NCI-H345 (cell line): ENCODE measurements at places on chromosomes 6 and 20.
A peak's percentile ranks its signal among the peaks of the same experiment; 100 is the strongest.

DNA sequence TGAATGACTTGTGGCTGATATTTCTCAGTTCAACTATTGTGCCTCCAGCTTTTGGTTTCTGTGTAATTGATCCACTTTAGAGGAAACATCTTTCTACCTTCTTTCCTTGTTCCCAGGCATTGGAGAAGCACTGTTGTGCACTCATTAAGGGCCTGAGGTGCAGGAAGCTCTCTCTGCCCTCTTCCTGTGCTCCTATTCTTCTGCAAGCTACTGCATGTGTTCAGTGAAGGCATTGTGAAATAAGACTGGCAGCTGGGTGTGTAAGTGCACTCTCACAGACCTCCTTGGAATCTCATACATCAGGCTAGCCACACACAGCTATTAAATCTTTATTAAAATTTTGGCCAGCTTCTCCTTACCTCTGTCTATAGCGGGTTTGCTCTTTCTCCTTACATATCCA, 177.8 kb downstream of the OGFRL1 start:
- DNase-seq, result no peak

DNA sequence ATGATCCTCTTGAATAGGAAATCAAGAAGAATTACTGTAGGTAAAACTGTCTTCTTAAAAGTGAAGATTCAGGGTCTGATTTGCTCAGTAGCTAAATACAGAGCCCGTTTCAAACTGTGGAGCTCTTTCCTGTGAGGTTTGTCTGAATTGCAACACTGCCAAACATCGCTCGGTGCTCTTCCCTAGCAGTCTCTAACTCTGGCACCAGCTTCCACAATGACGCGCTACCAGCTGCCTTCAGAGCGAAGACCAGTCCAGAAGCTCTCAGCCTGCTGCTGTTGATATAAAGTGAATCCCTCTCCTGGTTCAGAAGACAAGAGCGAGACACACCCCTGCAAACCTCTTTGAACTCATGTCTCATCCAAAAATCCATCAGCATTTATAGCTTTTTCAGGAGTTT, 447.0 kb downstream of the LMBRD1 start:
- DNase-seq, result no peak

GRCh38 chr6:158416883-158417759, 104.9 kb downstream of the TULP4 start:
- no peak for DNase-seq

GRCh38 chr20:50363479-50363878, 146.7 kb upstream of the PTPN1 start:
- DNase-seq, result no peak

DNA sequence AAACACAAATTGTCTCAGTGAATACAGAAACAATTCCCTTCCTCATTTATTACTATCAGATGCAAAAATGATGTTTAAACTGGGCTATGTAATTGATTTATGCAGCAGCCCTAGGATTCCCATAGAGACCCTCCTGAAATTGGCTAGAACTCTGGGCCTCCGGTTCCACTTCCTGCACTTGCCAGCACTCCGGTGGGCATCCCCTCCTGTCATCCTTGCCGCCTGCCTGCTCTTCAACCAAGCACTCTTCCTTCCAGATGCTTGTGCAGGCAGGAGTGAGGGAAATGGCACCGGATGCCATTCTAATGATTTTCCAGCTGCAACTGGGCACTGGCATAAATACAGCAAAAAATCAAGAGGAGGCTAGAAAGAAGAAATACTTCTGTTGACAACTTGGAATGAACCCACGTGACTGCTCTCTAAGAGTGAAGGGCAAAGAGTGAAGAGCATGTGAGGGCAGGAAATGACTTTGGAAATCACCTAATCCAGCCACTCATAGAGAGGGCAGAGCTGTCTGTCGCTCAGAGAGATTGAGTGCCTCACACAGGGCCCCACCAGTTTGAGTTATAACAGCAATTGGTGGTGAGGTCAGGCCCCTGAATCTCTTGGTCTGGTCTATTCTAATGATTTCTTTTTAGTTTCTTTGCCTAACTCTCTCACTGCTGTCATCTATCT, 3.7 kb upstream of the NEDD9 start:
- no peak for DNase-seq

- DNase-seq, result no peak
Observed at GRCh38 chr20:31717478-31718201, 5.0 kb downstream of the BCL2L1 start.

GRCh38 chr20:63538204-63539091, 1.3 kb upstream of the PTK6 start:
- DNase-seq, result peak; percentile 89

DNA sequence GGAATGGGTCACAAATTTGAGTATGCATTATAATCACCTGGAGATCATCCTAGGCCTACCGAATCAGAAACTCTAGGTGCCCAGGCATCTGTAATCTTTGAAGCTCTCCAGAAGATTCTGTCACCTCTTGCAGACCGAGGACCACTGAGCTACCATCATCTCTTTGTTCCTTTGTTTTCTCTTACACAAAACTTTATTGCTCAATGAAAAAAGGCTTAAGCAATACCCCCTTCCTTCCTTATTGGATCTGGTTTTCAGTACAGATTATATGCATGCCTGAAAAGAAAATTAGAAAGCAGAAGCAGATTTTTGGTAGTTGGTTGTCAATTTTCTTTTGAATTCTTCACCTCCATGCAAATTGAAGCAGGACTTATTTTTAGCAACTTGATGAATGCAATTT, 31.3 kb downstream of the STX11 start:
- no peak for DNase-seq

DNA sequence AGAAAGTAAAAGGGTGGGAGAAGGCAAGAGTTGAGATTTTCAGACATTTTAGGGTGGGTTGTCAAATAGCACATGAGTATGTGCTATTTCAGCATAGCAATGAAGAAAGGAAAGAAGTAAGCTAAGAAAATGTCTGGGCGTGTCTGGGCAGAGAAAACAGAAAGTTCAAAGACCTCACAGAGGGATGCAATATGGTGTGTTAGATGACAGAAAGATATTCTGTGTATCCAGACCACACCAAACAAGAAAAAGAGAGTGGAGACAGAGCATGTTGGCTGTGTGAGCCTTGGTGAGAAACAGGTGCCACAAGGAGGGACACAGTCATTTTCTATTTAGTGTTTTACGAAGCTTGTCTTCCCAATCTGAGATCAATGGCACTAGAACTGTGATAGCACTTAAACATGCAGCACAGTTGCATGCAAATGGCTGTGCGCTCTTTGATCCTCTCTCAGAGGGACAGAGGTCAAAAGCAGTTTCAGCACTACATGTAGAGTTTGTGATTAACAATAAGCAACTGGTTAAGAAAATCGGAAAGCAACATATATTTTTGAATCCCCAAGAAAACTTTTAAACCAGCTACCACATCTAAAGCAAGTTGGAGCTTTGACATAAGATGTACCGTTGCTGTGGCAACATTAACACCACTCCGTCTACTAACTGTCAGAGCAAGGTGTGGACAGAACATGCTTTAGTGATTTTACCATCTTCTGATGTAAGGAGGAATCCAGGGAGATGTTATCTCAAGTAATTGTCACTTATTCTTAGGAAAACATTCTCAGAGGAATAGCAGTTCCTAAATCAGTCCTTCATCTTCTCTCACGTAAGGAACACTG, 515.5 kb upstream of the NOX3 start:
- DNase-seq, result no peak

DNA sequence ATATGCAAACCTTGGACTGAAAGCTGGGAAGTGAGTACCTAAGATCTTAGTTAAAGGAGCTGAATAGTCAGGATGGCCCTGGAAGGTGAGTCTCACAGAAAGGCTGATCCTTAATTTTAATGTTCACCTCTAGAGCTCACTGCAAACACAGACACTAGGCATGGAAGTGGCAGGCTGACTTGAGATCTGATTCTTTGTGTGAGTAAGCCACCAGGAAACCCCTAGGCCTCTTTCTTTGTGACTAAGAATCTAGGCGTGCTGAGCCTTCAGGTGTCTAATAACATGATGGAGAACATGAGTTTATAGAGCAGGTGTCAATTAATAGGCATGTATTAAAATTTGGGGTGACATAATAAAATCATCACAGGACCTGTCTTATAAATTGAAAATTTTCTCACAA, 642.2 kb downstream of the EYS start:
- DNase-seq, result no peak

DNA sequence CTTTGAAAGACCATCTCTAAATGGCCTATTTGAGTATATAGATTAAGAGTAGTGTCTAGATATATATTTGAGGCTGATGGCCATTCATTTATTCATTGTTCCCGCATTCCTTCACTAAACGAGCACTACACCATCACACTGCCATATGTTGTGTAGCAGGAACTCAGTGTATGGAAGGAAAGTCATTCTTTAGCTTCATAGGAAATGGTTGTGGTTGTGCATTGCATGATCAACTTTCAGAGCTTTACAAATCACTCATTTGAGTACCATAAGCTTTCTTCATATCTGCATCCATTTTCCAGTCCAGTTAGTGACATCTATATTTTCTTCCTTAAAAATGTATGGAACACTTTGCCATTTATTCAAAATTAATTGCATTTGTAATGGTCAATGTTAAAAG, 97.9 kb downstream of the ARID1B start:
- no peak for DNase-seq

DNA sequence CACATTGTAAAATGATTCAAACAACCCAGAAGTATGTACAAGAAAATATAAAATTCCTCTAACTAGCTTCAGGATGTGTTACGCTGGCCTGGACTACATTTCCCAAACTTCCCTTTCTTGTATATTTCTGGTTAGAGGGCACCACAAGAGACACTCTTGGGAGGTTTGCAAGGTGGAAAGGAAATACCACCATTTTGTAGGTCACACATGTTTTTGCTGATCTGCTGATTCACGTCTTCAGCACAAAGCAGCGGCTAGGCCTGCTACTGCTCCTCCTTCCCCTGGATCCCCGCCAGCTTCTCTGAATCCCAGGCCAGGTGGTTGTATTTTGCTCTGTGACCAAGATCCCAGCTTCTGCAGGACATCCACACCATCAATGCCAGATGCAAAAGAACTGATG, 104.2 kb downstream of the AGPAT4 start:
- peak; percentile 85 for DNase-seq

DNA sequence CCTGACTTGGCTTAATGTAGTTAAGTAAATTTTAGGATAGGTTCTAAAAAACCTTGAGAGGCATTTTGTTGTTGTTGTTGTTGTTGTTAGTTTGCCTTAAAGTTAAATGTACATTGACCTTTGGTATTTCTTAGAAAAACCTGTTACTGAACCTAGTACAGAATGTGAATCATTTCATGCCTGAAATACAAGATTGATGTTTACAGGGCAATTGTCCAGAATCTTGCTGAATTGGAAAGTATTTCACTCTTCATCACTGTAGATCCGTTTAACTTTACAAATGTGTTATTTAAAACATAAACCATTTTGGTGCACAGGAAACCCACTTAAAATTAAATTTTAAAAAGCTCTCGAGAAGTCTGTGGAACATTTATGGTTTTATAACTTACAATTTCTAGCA, 75.0 kb downstream of the CEP57L1 start:
- no peak for DNase-seq

GRCh38 chr6:53441761-53442160, 93.0 kb upstream of the ELOVL5 start:
- DNase-seq, result no peak

GRCh38 chr20:34562641-34563040, 4.1 kb downstream of the MAP1LC3A start:
- DNase-seq, result no peak

GRCh38 chr6:75144386-75144785, 61.5 kb downstream of the COL12A1 start:
- DNase-seq, result no peak

GRCh38 chr6:85677234-85677956, 34.7 kb upstream of the SYNCRIP start:
- no peak for DNase-seq

DNA sequence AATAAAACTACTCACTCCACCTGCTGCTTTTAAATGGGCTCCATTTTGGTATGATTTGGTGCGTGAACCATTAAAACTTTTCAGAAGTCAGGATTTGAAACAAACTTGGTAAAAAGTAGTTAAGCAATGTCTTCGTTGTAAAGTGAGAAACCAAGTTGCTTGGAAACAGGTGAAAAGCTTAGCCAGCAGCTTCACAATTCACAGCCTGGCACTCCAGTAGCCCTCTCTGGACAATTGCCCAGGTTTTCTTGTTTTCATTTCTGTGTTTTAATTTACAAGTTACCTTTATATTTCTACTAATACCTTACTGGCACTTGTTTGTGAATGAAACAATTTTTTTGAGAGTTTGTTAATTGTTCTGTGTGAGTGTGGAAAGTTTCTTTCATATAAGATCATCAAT, 12.8 kb downstream of the NT5E start:
- DNase-seq, result no peak

DNA sequence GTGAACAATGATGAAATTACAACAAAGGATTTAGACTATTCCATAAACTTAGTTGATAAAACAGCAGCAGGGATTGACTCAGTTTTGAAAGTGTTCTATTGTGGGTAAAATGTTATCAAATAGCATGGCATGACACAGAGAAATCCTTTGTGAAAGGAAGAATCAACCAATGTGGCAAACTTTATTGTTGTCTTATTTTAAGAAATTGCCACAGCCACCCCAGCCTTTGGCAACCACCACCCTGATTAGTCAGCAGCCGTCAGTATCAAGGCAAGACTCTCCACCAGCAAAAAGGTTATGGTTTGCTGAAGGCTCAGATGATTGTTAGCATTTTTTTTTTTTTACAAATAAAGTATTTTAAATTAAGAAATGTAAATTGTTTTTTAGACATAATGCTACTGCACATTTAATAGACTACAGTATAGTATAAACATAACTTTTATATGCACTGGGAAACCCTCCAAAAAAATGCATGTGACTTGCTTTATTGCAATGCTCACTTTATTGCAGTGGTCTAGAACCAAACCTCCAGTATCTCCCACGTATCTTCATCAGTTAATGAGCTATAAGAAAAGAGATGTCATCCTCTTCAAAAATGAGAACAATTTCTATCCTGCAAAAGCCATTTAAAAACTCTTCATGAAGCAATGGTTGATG, 162.7 kb downstream of the SOBP start:
- no peak for DNase-seq

DNA sequence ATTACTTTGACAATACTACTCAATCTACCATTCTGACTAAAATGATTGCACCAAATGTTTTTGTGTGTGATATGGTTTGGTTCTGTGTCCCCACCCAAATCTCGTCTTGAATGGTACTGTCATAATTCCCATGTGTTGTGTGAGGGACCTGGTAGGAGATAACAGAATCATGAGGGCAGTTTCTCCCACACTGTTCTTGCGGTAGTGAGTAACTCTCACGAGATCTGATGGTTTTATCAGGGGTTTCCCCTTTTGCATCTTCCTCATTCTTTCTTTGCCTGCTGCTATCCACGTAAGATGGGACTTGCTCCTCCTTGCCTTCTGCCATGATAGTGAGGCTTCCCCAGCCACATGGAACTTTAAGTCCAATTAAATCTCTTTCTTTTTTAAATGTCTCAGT, 20.8 kb downstream of the SYCP2 start:
- no peak for DNase-seq

DNA sequence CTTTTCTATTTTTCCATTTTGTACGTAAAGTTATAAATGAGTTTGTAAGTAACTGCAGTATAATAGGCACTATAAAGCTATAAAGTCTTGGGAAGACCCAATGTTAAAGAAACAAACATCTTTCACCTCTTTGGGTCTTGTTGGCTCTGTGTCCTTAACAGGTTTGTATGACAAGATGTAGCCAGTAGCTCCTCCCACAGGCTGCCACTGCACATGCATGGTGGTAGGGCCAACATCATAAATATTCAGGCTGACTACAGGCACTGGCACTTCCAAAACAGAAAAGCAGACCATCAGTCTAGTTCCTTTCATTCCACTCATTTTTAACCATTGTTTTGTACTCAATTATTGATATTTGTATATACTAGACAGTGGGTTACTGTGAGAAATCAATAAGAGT, 59.9 kb downstream of the COL12A1 start:
- DNase-seq, result no peak

- DNase-seq, result no peak
Observed at GRCh38 chr6:137020776-137021175, 24.0 kb downstream of the IL20RA start.
